ENCODE measurements at places on chromosomes 5 and 9. TPM values are rescaled to one million over a fixed set of nuclear protein-coding genes. Genes with fewer than 3 reads are reported as not detected.

SPINK6 gene
- total RNA-seq: not detected

NTRK2 gene
- total RNA-seq: 0.04 TPM

CCL27 gene
- total RNA-seq: not detected

IFNA8 gene
- not detected for total RNA-seq

GPRIN1 gene
- 7.1 TPM for total RNA-seq

TNC gene
- 0.68 TPM for total RNA-seq

FEM1C gene
- 7.0 TPM for total RNA-seq

NCS1 gene
- 54.5 TPM for total RNA-seq

TLE1 gene
- total RNA-seq: 89.1 TPM

ZNF300 gene
- 2.3 TPM for total RNA-seq

MED22 gene
- 35.2 TPM for total RNA-seq

CKMT2 gene
- not detected for total RNA-seq

ACTBL2 gene
- total RNA-seq: 0.03 TPM

Data from A549 treated with CORT108297 at 1 μM for 4 hours (cell line).